DND-41 (cell line): ENCODE measurements at places on chromosomes 2 and 18.
A peak's percentile ranks its signal among the peaks of the same experiment; 100 is the strongest.

GRCh38 chr2:74391209-74391579, 11.1 kb upstream of the DCTN1 start:
- DNase-seq: no peak

DNA sequence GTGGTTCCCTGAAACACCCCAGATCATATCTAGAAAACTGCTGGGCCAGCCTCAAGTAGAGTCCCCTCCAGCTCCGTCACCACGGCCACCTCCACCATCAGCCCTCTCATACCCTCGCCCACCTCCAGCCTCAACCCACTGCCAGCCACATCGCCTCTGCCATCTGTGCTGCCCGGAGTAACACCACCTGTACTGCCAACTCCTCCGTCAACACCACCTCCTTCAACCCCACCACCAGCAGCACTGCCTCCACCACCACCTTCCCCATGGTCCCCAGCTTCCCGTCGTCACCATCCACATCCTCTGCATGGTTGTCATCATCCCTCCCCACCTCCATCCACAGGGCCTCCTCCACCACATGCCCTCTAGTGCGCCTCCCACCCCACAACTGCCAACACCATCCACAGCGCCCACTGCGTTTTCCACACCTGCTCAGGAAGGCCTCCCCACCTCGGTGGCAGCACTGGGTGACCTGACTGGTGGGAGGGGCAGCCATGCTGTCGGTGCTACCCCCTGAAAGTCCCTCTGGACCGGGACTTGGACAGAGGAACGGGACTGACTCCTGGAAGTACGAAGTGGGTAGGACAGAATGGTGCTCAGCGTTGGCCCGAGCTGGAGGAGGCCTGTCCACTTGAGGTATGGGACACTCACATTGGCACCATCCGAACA, 1.6 kb downstream of the SNED1 start:
- no peak for DNase-seq

GRCh38 chr2:195610717-195611116, 46.3 kb upstream of the SLC39A10 start:
- no peak for DNase-seq

GRCh38 chr2:200765995-200766660, 45.6 kb upstream of the BZW1 start:
- DNase-seq: no peak

DNA sequence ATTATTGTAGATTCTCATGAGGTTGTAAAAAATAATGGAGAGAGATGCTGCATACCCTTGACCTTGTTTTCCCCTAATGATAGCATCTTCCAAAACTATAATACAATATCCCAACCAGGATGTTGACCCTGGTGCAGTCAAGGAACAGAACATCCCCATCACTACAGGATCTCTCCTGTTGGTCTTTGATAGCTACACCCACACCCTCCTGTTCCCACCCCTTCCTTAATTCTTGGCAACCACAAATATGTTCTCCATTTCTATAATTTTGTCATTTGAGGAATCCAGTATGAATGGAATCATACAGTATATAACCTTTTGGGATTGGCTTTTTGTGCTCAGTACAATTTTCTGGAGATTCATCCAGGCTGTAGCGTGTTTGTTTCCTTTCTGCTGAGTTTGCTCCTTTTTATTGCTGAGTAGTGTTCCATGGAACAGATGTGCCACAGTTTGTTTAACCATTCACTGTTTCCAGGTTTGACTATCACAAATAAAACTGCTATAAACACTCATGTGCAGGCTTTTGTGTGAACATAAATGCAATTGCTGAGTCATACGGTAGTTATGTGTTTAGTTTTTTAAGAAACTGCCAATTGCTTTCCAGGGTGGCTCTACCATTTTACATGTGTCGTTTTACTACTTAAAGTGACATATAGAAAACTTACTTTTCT, 22.2 kb downstream of the MCFD2 start:
- no peak for DNase-seq

GRCh38 chr18:72089432-72089831, 454.7 kb downstream of the CBLN2 start:
- DNase-seq: no peak

DNA sequence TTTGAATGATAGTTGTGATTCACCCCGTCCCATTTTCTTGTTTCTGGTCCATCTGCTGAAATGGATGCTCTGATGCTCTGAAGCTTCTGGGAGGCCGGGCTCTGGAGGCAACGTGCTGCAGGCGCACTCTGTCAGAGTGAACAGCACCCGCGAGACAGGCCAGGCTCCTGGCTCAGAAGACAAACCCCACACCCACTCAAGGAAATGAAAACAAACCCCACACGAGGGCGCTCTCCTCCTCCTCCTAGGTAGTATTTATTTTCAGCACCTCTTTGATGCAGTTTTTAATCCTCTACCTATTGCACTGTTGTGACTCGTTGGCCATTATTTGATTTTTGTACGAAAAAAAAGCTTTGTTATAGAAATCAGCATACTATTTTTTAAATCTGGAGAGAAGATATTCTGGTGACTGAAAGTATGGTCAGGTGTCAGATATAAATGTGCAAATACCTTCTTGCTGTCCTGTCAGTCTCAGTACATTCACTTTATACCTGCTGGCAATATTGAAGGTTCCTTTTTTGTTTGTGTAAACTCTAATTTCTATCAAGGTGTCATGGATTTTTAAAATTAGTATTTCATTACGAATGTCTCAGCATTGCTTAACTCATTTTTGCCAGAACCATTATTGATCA, 10.3 kb upstream of the CHST10 start:
- DNase-seq: peak; percentile 57

DNA sequence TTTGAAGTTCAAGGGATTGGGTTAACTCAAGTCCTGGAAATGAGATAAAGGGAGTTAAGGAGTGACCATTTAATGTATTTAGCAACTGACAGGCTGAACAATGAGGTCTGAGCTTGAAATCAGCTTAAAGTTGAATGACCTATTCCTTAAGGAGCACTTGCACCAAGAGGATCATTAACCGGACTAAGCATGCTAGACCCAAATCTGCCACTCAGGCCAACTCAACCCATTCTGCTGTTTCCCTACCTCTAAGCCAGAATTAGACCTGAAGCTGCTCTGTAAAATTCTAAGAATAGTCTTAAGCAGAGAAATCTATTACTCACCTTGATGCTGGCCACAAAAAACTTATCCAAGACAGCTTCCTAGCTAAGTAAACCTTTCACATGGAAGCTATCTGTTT, 59.8 kb downstream of the SPRED2 start:
- DNase-seq: no peak

- DNase-seq: no peak
Observed at GRCh38 chr2:172242961-172243360, 140.3 kb upstream of the DLX2 start.

DNA sequence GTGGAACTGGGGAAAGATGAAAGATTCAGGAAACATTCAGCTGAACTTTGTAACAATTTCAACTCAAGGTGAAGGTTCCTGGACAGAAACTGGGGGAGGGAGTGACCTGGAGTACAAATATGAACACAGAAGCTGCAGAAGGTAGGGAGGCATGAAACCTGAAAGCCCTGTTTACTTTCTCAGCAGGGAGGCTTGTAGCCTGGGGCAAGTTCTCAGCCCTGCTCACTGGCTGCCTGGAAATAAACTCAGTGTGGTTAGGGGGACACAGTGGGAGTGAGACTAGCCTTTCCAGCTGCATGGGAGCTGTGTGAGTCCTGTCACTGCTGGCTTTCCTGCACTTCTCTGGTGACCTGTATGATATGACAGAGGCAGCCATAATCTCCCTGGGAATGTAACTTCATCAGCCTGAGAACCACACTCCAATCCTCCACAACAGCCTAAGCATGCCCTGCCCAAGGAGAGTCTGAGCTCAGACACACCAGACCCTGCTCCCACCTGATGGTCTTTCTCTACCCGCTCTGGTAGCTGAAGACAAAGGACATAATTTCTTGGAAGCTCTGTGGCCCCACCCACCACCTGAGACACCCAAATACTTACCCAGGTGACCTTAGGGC, 77.0 kb downstream of the ZSWIM2 start:
- DNase-seq: no peak

- no peak for DNase-seq
Observed at GRCh38 chr2:102159295-102159694, 16.7 kb downstream of the IL1R1 start.

DNA sequence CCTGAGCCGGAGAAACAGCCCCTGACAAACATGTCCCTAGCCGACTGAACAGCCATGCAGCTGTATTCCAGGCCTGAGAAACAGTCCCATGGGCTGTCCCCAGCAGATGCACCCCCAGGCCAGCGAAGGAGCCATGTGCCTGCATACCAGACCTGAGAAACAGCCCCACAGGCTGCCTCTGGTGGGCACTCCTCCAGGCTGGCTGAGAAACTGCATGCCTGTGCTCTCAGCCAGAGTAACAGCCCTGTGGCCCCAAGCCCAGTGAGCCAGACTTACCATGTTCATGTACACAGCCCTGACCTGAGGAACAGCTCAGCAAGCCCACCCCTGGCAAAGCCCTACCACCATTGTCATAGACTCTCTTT, 24.8 kb downstream of the BOLL start:
- DNase-seq: no peak

DNA sequence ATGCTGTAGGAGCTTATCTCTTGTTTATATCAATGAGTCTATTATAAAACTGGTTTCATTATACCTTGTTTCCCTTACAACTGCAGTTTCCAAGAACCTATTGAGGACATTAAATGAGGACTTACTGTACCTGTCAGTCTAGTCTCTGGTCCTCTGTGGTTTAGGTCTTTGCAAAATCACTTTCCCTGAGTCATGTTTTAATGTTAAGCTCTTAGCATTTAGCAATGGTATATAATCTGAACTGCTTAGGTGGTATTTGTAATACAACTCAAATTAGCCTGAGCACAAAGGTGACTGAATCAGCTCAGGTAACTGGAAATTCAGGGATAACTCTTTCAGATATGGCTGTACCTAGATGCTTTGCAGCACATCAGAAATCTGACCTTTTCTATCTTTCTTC, 418.3 kb upstream of the SPRED2 start:
- no peak for DNase-seq

GRCh38 chr18:69365658-69366057, 35.0 kb upstream of the DOK6 start:
- DNase-seq: no peak

DNA sequence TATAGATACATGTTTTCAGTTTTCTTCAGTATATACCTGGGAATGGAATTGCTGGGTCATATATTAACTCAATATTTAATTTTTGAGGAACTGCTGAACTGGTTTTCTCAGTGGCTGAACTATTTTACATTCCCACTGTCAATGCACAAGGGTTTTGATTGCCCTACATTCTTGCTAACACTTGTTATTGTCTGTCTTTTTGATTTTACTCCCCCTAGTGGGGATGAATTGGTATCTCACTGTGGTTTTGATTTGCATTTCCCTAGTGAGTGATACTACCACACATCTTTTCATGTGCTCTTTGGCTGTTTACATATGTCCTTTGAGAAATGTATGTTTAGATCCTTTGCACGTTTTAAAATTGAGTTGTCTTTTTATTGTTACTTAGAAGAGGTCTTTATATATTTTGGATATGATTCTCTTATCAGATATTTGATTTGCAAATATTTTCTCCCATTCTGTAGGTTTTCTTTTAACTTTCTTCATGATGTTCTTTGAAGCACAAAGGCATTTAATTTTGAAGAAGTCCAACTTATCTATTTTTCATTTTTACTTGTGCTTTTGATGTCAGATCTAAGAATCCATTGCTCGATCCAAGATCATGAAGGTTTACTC, 36.2 kb downstream of the ASB1 start:
- no peak for DNase-seq

GRCh38 chr2:37973615-37974353, 48.7 kb downstream of the RMDN2 start:
- no peak for DNase-seq

GRCh38 chr18:8264861-8265411, 344.3 kb upstream of the RAB12 start:
- DNase-seq: no peak
